RPMI7951 (cell line): ENCODE measurements at places on chromosomes 13 and 19. TPM values are rescaled to one million over a fixed set of nuclear protein-coding genes. Genes with fewer than 3 reads are reported as not detected.
A peak's percentile ranks its signal among the peaks of the same experiment; 100 is the strongest.

DNA sequence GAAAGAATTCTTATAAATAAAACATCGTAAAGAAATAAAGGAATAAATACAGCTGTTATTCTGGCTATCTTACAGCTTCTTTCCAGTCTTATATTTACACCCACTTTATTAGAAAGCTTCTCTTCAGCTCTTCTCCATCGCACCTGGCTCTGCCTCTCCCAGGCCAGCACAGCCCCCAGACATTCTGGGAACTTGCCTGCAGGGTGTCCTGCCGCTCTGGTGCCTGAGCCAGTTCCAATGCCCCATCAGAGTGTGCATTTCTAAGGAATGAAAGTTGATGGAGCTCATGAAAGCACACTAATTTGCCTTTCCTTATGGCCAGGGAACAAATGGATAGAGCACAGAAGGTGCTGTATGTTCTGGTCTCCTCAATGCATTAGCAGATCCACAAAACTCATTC lies 68.7 kb downstream of the MIPEP start:
- no peak for DNase-seq

GRCh38 chr13:52414051-52414450 lies 8.1 kb upstream of the THSD1 start:
- no peak for DNase-seq

The ADGRE2 gene
- 3.9 and 6.1 TPM in 2 replicates for total RNA-seq

- DNase-seq: no peak
These were observed 66.3 kb upstream of the MCF2L start for GRCh38 chr13:112902669-112903068.

The ZNF714 gene
- total RNA-seq: 20.4 and 20.9 TPM in 2 replicates

- peak; percentile 19 for DNase-seq
These were observed 2.5 kb downstream of the KDM4B start for GRCh38 chr19:4971424-4971793.

DNA sequence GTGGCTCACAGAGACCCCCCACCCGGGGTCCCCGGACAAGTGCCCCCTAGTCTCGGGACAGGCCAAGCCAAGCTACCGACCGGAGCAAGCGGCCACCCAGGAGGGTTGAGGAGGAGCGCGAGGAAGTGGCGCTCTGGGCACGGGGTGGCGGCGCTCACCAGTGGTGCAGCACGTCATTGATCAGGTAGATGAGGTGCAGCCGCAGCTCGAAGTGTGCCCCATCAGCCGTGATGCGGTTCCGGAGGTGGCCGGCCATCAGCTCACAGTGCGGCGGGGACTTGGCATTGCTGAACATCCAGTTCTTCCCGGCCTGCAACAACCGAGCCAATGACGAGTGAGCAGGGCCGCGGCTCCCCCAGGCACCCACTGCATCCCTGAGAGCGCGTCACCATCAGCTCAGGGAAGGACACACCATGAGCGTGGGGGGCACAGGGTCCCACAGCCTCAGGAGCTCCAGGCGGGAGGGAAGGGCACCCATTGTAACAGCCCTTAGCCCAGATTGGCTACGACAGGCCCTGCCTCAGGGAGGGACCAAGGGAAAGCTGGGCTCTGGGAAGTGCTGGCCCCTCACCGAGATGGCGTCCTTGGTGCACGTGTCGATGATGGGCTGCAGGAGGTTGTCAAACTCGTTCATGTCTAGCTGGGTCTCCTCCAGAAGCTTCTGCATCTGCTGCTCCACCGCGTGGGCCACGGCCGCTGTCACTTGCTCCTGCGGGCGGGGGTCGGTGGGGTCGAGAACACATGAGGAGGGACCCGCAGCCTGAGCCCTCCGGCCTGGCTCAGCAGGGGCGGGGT lies 9.6 kb downstream of the CHERP start:
- no peak for DNase-seq

- no peak for DNase-seq
These were observed 699.0 kb upstream of the MIR17HG start for GRCh38 chr13:90648497-90648896.

DNA sequence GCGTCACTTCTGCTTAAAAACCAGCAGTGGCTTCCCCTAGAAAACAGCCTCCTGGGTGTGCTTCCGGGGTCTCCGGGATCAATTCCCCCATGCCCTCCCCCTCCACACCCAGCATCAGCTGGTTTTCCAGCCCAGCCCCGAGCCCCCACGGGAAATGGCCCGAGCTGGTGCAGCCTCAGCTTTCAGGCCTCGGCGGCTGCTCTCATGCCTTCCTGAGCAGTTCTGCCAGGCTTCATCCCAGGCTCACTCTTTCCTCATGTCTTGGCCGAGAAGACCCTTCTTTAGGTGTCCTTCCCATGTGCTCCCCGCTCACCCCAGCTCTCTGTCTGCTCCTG lies 103.1 kb upstream of the RNF113B start:
- DNase-seq: no peak
